HL-60 (cell line): ENCODE measurements at places on chromosomes 7 and 10.
A peak's percentile ranks its signal among the peaks of the same experiment; 100 is the strongest.

GRCh38 chr10:74381291-74381853 lies 230.4 kb downstream of the ADK start:
- no peak for DNase-seq

DNA sequence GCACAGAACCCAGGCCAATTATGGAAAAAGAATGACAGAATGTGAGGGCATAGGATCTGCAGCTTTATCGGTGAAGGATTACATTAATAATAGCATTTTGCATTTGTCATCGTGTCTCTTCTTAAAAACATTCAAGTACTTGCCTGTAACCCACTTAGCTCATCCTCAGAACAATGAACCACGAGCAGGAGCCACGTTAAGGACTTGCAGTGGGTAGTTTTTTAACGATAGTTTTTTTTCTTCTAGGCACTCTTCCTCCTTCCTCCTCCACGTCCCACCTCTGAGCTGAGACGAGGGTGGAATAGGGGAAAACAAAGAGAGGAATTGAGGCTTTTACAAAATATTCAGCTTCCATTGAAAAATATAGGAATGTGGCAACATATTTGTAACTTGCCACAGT lies 27.1 kb downstream of the CDHR3 start:
- no peak for DNase-seq

DNA sequence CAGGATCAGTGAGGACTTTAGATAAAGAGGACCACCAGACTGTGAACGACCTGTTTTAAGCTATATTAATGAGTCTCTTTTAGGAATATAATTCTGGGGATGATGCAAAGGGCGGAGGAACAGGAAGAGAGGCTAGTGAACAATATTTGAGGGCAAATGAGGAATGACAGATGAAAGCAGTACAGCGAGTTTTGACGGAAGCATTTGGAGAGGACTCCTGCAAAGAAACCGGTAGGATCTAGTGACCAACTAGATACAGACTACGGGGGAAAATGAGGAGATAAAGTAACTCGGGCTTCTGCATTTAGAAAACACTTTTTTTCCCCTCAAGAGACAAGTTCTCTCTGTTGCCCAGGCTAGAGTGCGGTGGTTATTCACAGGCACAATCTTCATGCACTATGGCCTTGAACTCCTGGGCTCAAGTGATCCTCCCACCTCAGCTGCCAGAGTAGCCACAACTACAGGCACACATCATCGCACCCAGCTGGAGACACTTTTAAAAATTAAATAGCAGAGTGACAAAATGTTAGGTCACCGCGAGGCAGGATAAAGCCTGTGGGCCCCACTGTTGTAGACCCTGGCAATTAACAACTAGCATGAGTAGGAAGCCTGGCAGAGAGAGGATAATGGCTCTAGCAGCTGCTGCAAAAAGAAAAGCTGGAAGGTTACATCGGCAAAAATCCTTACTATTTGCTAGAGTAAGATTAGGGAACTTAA lies 143.2 kb downstream of the SRPK2 start:
- DNase-seq: no peak

DNA sequence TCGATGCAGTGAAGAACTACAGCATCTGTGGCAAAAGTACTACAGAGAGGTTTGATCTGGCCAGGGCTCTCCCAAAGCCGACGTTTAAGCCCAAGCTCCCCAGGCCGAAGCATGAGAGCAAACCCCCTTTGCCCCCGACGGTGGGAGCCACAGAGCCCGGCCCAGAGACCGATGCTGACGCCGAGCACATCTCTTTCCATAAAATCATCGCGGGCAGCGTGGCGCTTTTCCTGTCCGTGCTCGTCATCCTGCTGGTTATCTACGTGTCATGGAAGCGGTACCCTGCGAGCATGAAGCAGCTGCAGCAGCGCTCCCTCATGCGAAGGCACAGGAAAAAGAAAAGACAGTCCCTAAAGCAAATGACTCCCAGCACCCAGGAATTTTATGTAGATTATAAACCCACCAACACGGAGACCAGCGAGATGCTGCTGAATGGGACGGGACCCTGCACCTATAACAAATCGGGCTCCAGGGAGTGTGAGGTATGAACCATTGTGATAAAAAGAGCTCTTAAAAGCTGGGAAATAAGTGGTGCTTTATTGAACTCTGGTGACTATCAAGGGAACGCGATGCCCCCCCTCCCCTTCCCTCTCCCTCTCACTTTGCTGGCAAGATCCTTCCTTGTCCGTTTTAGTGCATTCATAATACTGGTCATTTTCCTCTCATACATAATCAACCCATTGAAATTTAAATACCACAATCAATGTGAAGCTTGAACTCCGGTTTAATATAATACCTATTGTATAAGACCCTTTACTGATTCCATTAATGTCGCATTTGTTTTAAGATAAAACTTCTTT lies 2.3 kb downstream of the LRRTM3 start:
- no peak for DNase-seq

GRCh38 chr7:26910221-26910620 lies 45.8 kb upstream of the SKAP2 start:
- DNase-seq: peak; percentile 47

DNA sequence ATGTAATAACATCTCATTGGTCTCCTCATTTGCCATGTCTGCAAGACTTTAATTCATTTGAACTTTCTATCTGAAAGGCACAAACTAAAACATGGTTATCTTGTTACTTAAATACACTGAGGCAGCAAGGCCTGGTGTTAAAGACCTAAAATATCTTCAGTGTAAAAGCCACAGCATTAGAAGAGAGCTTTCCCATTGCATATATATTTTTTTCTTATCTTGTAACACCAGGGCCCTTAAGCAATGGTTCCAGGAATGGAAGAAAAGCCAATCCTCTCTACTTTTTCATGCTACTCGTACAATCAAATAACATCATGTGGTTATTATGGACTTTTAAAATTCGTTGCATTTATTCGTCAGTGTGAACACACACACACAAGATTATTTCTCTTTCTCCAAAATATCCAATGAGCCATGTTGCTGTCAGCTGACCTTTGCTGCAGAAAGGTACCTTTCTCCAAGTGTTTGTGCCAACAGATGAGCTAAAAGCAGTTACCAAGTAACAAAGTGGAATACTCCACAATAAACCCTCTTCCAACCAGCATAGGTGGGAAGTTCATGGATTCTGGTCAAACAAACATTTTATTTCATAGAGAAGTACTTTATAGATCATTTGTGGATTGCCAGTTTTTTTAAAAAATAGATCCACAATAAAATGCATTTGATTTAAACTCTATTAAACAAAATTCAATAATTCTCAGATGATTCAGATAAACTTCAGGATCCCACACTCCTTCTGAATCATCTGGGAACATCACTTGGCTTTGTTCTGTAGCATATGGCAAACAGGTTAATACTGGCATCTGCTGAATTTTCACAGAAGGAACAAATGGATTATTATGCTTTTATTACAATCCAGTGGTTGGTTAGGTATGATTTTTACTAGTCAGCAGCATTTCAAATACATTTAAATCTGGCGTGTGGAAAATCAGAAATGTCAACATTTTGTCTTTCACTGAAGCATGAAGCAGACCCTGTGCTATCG lies 63.3 kb upstream of the AGBL3 start:
- DNase-seq: no peak

DNA sequence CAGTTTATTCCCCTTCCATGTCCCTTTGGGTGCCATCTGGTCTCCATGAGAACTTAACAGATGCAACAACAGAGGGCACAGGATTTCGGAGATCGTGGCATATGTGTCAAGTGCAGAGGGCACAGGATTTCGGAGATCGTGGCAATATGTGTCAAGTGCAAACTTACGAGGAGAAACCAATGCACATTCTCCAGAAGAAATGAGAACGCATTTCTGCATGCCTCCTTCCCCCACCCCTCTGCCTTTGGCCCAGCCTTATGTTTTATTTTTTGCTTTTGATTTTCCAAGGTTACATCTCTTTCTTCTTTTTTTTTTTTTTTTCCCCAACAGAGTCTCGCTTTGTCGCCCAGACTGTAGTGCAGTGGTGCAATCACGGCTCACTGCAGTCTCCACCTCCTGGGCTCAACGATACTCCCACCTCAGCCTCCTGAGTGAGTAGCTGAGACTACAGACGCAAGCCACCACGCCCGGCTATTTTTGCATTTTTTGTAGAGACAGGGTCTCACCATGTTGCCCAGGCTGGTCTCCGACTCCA lies 586 bp upstream of the ANKRD26 start:
- peak; percentile 5 for DNase-seq

GRCh38 chr7:41053820-41054219 lies 649.1 kb downstream of the INHBA start:
- no peak for DNase-seq

- DNase-seq: no peak
These were observed 311.6 kb upstream of the LRRN3 start for GRCh38 chr7:110779339-110779738.

DNA sequence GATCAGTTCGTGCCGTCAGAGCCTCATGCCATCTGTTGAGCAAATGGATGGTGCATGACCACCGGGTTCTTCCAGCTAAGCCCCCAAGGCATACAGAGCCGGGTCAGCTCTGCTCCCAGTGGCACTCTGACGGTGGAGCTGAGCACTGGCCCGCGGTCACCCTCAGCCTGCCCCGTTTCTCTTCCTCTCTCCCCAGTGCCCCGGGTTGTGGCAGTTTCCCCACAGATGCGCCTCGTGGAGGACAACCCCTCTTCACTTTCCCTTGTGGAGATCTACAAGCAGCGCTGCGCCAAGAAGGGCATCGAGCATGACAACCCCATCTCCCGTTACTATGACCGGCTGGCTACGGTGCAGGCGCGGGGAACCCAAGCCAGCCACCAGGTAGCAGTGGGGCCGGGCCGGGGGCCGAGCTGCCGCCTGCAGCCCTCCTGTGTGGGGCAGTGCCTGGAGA lies 129.9 kb downstream of the TRRAP start:
- no peak for DNase-seq

GRCh38 chr10:109025172-109025571 lies 898.1 kb downstream of the XPNPEP1 start:
- DNase-seq: no peak

DNA sequence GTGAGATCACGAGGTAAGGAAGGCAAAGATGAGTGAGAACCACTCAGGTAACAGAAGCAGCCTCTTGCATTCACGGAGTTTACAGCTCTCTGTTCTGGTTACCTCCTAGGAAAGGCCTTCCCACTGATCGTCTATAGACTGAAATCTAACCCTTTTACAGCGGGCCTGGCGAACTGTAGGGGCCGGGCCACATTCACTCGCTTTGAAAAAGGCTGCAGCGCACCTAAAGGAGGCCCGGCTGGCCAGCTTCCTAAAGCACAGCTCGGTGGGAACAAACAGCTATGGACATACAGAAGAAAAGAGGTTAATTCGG lies 565 bp downstream of the ATP5MK start:
- no peak for DNase-seq

DNA sequence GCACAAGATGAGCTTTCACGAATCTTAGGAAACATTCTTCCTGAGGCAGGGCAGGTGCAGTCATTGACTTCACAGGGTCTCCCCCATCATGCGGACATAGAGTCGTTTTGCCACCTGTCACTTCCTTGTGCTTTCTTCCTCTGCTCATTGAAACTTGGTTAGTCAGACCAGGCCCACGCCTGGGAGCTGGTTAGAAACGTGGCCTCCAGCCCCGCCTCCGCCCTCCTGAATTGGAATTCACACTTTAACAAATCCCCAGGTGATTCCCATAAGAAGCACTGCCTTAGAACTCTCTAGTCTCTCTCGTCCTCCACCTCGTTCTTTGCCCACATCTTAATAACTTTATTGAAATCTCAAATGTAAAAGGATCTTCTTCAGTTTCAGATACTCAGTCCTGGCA lies 265.5 kb upstream of the FZD8 start:
- no peak for DNase-seq

GRCh38 chr10:22342421-22342820 lies 2.9 kb upstream of the SPAG6 start:
- DNase-seq: no peak

- DNase-seq: no peak
These were observed 16.5 kb upstream of the GPR22 start for GRCh38 chr7:107453388-107453787.

GRCh38 chr7:138705167-138705566 lies 4.0 kb upstream of the SVOPL start:
- peak; percentile 70 for DNase-seq

DNA sequence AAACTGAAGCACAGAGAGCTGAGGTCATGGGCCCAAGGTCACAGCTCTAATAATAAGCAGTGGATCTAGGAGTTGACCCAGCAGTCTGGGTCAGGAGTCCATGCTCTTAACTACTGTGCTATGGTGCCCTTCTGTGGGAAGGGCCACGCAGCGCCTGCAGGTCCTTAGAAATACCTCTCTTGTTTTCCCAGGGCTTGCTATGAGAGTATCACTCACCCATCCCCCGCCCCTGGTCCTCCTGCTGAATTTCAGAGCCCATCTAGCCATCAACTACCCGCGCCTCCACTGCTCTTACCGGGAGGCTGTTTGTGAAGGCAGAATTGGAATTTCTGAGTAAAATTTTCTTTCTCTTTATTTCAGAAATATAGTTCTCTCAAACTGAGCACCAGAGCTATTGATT lies 27.3 kb upstream of the CRHR2 start:
- DNase-seq: no peak

DNA sequence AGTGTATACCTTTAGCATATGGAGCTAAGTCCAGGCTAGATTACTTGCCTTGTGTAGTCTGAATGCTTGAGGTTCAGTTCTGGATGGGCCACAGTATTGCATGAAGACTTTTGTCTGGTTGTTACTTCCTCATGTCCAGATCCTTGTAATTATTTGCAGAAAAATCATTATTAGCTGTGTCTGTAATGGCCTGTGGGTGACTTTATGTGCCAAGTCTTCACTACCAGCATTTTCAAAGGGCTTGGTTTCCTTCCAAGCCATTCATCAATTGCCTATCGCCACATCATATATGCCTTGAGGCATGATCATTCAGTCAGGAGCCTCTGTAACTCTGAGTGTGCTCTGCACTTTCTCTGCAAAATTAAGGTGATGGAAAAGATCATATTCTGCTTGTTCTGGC lies 13.8 kb upstream of the HDAC9 start:
- DNase-seq: no peak

DNA sequence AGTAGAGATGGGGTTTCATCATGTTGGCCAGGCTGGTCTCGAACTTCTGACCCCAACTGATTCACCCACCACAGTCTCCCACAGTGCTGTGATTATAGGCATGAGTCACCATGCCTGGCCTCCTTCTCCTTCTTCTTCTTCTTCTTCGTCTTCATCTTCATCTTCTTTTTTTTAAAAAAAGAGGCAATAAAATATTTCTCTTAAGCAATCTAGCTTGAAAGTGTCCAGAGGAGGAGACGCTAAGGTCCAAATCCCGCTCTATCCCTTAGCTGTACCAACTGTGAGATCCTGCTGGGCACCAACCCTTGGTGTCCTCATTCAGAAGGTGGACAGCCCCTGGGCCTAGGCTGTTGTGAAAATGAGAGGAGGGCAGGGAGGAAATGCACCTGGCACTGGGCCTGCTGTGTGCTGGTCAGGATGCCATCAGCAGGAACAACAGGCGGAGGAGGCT lies 13.9 kb upstream of the PSAP start:
- no peak for DNase-seq

GRCh38 chr7:17618652-17618974 lies 320.2 kb downstream of the AHR start:
- DNase-seq: no peak

GRCh38 chr7:46781901-46782439 lies 799.9 kb downstream of the TNS3 start:
- DNase-seq: no peak

GRCh38 chr10:101668566-101668965 lies 26.4 kb downstream of the FBXW4 start:
- DNase-seq: no peak

- no peak for DNase-seq
These were observed 96.2 kb upstream of the TMEM72 start for GRCh38 chr10:44814929-44815328.

- no peak for DNase-seq
These were observed 8.1 kb downstream of the STK32C start for GRCh38 chr10:132299371-132300336.
